OCI-LY7 (cell line): ENCODE measurements at places on chromosomes 5 and 9.
A peak's percentile ranks its signal among the peaks of the same experiment; 100 is the strongest.

DNA sequence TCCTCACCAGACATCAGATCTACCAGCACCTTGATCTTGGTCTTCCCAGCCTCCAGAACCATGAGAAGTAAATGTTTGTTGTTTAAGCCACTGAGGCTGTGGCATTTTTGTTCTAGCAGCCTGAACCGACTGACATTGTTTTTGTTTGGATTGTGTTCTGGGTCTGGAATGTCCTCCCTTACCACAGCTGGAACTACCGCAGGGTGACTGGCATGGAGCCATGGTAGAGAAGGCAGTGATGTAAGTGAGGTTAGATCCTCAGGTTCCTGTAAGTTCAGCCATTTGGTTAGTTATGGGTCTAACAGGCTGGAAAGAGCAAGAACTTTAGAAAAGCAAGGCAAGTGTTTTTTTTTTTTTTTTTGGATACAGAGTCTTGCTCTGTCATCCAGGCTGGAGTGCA is 209.3 kb downstream of the DAB2IP start:
- no peak for DNase-seq

DNA sequence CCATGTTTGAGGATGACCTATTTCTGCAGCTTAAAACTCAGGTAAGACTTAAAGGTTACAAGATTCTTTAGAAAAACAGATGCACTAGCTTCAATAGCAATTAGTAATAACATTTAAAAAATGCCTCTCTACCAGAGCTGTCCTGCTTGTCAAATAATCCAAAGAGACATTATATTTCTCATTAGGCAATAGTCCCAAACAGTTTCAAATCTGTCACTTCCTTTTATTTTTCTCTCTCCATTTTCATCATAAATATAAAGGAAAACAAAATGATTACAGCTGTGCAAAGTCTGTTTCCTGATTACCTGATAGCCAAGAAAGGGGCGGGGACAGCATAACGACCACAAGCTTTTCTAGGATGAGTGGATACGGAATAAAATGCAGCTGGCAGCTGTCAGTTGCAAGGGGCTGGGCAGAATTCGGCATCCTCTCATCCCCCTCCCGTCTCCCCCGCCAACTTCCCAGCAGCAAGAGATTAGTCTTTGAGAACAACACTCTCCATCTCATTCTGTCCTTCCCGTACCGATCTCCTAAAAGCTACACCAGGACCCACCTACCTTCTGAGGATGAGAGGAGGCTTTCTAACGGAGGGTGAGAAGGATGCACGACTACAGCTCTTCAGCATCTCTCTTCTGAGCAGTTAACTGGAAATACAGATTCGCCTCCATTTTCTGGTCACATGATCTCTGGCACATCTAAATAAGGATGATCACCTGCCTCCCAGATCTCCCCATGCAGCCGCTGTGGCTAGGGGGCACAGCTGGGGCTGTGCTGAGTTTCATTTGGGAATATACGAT is 72.5 kb upstream of the PCA3 start:
- DNase-seq: no peak

DNA sequence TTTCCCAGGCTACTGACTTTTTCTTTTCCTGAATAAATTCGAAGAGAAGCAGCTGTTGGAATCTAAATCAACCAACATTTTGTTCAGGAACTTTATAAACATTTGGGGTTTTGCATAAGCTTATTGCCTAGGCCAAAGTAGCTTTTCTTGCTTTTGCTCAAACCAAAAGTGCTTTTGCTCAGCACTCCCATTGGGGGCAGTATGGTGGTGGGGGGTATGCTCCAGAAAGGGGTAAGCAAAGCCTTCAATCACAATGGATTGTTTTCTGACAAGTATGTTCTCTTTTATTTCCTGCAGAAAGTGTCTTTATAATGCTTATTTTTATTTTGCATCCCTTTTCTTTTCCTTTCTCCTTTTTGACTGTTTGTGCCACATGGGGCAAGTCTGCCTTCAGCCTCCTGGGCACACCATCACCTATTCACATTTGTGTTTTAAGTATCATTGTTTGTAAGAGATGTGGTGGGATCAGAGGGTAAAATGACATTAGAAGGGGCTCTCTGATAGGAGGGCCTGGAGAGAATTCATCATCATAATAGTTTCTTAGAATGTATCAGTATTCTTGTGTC is 86.0 kb downstream of the PRDM6 start:
- peak; percentile 1 for DNase-seq

GRCh38 chr5:54325610-54326311 is 15.4 kb upstream of the ARL15 start:
- no peak for DNase-seq

GRCh38 chr5:139619861-139620260 is 28.3 kb upstream of the CXXC5 start:
- no peak for DNase-seq

- no peak for DNase-seq
Observed at GRCh38 chr5:142104491-142104890, 4.1 kb upstream of the NDFIP1 start.

GRCh38 chr5:171371326-171371725 is 16.3 kb upstream of the NPM1 start:
- DNase-seq: no peak

GRCh38 chr9:98994172-98995058 is 50.7 kb downstream of the COL15A1 start:
- no peak for DNase-seq

DNA sequence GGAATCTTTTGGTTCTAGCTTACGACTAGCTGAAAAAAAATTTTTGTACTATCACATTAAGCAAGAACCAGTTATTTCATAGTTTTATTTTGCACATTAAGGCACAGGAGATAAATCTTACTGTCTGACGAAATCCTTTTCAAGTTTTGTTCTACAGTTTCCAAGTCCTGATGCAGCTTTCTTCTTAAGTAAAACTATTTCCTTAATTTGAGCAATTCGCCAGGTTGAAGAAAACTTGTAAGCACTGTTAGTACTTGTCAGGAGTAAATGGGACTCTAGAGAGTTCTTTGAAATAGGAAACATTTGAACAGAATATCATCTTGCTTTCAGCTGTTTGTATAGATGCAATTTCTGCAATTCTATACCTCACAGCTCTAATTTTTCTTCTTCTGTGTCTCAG is 318.8 kb upstream of the ELAVL2 start:
- no peak for DNase-seq

DNA sequence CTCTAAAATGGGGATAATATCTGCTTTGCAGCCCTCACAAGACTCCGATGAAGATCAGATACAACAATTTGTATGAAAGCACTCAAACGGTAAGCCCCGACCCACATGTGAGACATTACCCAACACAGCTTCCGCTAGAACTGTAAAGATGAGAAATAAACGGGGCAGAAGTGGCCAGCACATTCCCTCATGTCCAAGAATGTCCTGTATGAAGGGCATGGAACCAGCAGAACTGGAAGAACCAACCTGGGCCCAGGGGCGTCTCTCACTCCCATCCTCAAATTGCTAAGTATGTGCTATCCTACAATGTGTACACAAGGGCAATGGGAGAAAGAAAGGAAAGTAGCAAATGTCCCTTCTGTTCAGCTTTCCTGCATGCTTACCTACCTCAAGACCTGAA is 33.0 kb downstream of the CCDC125 start:
- no peak for DNase-seq

DNA sequence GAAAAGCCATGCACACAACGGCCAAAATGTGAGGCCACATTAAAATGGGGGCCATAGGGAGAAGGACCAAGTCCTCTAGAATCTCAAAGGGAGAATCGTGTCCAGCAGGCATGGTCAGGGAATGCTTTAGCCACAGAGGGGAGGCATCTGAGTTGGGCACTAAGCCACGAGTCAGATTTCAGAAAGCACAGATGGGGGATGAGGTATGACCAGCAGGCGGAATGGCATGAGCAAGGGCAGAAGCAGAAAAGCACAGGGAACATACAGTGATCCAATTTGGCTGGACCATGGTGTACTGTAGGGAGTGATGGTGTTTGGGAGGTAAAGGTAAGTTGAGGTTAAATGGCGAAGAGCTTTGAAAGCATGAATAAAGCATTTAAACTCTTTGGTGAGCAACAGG is 214.6 kb downstream of the TLE1 start:
- DNase-seq: no peak

DNA sequence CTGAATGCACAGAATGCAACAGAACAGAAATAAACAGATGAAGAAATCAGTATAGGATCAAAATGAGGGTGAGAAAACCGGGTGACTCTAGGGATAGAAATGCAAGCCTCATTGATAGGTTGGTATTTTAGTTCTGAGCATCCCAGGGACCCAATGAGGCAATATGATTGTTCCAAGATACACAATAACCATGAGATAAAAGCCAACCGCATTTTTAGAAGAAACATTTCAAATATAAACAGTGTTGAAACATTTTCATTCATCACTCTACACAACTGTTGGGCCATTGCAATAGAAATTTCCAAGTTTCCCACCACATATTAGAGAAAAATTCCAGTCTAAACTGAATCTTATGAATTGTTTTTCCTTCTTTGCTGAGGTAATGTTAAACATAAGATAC is 452.3 kb upstream of the PTGER4 start:
- no peak for DNase-seq

DNA sequence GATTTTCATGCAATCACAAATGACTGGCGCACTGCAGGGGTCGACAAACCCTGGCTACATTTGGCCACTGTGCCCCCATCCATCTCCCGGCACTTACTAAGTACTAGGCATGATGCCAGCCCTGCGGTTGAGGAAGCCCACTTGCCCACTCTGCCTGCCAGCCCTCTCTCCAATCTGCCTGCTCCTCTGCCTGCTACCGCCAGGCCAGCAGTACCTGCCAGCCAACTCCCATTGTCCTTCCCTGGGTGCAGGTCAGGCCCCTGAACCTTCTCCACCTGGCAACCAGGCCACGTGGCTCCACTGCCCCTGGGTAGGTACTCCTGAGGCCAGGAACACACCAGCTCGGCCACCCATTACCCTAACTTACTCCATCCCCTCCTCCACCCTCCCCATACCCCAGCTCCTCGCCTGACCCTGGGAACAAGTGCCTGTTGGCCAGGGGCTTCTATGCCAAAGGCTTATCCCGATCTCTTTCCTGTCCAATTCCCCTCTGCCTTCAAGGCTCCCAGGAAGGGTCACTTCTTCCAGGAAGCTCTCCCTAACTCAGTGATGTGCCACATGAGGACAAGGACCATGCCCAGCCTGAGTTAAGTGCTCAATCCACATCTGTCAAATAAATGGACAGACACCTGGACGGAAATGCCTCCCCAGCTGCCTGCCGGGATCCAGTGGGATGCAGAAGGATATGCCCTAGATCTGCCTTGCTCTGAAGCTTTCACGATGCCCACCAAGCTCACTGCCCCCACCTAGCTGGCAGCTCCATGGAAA is 6.6 kb downstream of the EEIG1 start:
- DNase-seq: no peak

GRCh38 chr9:126965541-126966428 is 51.2 kb downstream of the RALGPS1 start:
- DNase-seq: peak; percentile 55

- no peak for DNase-seq
Observed at GRCh38 chr5:81516091-81516490, 122.2 kb upstream of the ACOT12 start.

GRCh38 chr5:67969631-67970030 is 245.9 kb upstream of the PIK3R1 start:
- no peak for DNase-seq

DNA sequence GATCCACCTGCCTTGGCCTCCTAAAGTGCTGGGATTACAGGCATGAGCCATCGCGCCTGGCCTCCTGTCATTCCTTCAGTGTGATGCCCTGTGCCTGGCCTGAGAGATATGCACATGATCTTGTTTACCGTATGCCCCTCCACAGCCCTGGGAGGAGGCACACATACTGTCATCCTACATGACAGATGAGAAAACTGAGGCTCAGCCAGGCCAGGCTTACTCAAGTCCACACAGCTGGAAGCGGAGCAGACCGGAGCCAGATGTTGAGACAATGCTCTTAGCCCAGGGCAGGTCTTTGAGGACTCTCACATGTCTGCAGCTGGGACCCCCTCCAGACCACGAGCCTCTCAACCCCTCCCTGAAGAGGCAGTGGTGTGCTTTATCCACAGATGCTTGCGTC is 38.7 kb upstream of the SH3PXD2B start:
- no peak for DNase-seq

GRCh38 chr9:90540734-90541133 is 101.9 kb downstream of the DIRAS2 start:
- DNase-seq: no peak

GRCh38 chr5:107783551-107783950 is 112.8 kb upstream of the EFNA5 start:
- no peak for DNase-seq

GRCh38 chr5:1468629-1469527 is 23.6 kb upstream of the SLC6A3 start:
- DNase-seq: no peak

DNA sequence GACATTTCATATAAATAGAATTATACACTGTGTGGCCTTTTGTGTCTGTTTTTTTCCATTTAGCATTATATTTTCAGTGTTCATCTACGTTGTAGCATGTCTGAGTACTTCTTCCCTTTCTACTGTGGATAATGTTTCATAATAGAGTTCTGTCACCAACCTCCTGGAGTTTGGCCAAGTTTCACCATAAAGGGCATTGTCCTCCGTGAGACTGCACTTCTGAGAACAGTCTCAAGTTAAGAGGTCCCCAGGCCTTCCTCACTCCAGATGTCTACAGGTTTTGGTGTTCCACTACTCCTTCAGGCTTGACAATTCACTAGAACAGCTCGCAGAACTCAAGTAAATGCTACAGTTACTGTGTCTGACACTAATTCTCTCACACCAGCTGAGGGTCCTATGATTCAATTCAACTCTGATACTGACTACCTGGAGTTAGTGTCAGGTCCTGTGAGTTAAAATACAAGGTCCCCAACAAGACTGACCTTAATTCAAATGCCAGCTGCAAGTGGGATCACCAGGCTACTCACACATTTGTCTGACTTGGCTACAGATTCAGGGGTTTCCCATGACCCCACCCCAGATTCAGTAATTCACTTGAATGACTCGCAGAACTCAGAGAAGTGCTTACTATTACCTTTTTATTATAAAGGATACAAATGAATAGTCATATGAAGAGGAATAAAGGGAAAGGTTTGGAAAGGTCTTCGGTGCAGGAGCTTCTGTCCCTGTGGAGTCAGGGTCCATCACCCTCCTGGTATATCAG is 31.1 kb downstream of the SLC35A4 start:
- no peak for DNase-seq

DNA sequence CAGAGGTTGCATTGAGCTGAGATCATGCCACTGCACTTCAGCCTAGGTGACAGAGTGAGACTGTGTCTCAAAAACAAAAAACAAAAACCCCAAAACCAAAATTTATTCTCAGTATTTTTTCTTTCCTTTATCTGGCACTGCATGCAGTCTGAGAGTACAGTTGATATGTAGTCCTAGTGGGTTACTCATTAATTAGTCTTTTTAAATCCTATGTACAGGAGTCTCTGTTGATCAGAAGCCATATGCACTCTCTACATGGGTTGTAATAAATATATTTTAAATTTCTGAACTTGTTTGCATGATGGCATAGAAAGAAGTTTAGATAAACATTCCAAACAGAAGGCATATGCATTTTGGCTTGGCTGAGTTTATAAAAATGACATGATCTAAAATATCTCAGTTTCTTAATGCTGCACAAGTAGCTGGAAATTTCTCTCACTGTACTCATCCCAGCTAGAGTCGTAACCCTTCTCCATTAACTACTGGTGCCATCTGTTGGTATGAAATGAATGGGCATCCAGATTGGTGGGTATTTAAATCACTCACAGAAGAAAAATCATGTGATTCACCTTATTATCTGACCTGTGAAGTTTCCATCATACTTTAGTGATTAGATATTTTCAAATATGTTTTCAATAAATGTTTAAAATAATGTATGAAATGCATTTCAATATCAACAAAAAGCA is 284.8 kb downstream of the CTNND2 start:
- DNase-seq: peak; percentile 1

- DNase-seq: no peak
Observed at GRCh38 chr9:85212209-85212608, 529.5 kb downstream of the AGTPBP1 start.
